ENCODE measurements at places on chromosomes 6 and 20. TPM values are rescaled to one million over a fixed set of nuclear protein-coding genes. Genes with fewer than 3 reads are reported as not detected.

The PRL gene
- not detected for polyA plus RNA-seq

The PGC gene
- not detected for polyA plus RNA-seq

The CD40 gene
- 0.37 TPM for polyA plus RNA-seq

The PPP1R16B gene
- polyA plus RNA-seq: not detected

The HM13 gene
- polyA plus RNA-seq: 167 TPM

The SAMD10 gene
- polyA plus RNA-seq: 1.8 TPM

The MTRF1L gene
- 16.8 TPM for polyA plus RNA-seq

The RSPO3 gene
- not detected for polyA plus RNA-seq

The COL11A2 gene
- polyA plus RNA-seq: 0.26 TPM

The TNFRSF6B gene
- polyA plus RNA-seq: 2.5 TPM

DNA sequence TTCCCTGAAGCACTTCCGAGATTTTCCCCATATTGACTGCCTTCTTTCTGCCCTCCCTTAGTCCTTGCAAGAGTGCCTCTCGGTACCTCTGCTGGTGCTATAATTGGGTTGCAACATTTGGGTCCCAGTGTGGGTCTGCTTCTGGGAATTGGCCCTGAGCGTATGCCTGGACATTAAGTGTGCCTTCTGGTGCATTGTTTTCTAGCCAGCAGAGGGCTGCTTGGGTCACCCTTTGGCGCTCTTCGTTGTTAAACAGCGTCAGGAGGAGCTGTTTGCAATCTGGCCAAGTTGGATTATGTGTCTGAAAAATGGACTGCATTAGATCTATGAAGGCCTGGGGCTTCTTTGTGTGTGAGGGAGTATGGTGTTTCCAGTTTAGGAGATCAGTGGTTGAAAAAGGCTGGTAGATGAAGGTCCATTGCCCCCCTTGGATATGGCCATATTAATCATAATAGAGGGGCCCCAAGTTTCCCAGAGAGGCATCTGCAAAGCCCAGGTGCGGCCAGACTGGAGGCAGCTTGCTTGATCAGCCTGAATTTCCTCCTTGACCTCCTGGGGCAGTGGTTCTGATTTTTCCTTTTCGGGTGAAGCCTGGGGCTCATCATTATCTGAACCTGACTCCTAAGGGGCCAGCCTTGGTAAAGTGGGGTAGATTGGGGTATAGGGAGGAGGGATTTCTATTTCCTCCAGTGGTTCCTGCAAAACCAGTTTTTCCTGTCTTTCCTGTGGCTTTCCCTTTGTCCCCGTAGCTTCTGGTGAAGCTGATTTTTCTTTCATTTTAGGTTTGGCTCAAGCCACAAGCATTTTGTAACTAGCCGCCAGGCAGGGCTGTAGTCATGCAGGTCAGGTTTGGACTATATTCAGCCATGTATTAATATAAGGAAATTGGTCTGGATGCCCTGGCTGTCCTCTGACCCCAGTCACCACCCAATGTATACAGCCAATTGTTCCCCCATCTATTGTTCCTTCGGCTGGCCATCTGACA is 85.4 kb upstream of the GPR6 start:
- no peak for DNase-seq

DNA sequence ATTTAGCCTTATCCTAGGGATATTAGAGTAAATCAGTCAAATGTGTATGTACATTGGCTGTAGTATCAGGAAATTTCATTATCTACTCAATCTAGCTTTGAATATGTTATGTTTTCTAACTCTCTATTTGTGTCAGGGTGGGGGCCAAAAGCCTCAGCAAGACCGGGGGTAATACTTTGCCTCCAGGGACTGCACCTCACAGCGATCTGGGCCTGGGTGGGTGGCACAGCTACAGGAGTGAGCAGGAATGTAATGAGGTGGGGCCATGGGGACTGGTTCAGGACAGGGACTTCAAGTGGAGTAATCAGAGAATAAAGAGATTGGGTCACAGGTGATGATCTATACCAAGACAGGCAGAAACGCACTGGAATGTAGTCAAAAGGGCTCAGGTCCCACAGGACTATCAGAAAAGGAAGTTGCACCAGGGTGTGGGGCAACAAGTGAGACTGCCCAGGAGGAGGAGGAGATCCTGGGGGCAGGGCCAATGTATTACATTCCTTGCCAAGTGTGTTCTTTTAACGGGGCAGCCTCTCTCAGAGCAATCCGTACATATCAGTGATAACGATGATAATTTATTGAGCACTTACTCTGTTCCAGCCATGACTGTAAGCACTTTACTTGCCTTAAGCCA is 54.0 kb downstream of the PIGU start:
- DNase-seq: no peak

GRCh38 chr6:14187406-14187805 is 69.8 kb downstream of the CD83 start:
- no peak for DNase-seq

- no peak for DNase-seq
These were observed 18.9 kb downstream of the MANBAL start for GRCh38 chr20:37308086-37309050.

DNA sequence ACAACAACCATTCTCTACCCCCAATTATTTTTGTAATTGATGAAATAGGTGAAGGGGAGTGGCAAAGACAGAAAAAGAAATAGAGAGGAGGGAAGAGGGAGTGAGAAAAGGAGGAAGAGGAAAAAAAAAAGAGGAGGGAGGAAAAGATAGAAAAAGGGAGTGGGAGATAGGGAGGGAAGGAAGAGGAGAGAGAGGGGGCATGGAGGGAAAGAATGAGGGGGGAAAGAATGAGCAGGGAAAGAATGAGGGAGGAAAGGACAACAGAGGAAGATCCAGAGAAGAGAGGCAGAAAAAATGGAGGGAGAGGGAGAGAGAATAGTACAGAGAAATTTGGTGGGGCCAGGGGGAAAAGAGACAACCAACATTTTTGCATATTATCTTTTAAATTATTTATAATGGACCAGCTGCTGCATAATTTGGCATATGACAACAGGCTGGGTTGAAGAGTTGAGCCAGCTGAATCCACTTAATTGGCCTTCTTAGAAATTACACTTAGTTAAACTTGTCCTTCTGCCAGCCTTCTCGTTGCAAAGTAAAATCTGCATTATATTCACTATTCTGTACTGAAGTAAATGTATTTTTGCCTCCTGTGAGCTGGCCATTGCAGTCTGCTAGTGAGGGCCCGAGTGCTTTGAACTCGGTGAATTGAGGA is 101.0 kb downstream of the ARHGAP18 start:
- DNase-seq: no peak

GRCh38 chr20:37220731-37221130 is 40.9 kb downstream of the GHRH start:
- DNase-seq: no peak

DNA sequence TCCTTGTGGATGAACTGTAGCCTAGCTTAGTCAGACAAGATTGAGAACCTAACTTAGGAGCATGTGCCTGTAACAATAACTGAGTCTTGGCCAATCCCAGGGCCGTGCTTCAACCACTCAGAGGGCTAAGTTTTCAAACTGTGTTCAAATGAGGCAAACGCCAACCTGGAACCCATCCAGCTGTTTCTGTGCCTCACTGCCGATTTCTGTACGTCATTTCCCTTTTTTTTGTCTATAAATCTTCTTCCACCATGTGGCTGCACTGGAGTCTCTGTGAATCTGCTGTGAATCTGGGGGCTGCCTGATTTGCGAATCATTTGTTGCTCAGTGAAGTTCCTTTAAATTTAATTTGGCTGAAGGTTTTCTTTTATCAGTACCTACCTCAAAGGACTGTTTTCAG is 115.0 kb upstream of the CHD6 start:
- no peak for DNase-seq

DNA sequence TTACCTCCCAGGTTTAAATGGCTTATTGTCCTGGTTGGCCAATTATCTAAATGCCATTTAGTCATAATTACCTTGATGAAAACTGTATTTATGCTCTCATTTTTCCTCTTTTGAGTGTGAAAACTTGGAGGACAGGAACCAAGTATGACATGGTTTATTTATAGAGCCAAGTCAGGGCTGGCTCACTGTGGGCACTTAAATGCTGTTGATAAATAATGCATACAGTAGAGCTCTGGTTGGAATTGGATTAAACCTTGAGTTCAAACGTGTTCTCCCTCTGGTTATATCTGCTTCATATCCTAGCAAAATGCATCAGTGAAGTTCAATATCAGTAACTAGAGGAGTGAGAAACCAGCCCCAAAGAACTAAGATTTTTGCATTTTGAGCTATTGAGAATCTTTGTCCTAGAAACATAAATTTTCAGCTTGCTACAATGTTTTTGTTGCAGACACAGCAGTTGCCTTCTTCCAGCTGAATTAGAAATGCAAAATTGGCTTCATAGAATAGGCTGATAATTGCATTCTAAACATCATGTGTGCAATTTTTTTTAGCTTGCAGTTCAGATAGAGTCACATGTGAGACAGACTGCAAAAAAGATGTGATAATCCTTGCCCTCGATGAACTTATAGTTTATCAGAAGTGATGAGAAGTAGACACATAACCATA is 255.8 kb downstream of the BTBD3 start:
- no peak for DNase-seq

GRCh38 chr6:154868143-154868594 is 126.9 kb upstream of the TIAM2 start:
- peak; percentile 34 for DNase-seq

DNA sequence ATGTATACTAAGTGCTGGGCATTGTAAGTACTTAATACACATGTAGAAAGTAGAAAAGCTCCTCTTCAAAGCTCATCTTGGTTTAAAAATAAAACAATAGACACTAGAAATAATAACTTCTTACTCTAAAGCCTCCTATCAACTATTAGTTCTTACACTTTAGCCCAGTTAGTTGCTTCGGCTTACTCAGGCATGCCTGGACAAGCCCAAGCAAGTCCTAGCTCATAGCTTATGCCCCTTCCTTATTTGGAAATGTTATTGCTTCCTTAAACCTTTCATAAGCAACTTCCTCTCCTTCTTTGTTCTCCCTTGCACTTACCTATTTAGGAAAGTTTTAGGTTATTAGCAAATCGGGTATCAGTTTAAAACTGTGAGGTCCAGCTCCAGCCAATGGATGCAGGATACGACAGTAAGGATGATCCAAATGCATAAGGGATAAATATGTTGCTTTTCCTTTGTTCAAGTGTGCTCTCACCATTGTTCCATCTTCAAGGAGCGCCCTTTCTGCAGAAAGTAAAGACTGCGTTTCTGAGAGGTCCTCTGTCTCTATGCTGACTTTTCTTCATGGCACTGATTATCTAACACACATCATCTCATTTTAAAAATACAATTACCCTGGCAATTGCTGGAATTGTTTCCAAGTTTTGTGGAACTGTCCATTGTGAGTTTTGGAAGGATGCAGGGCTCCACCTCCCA is 12.3 kb downstream of the TMEM30A start:
- no peak for DNase-seq

- DNase-seq: no peak
These were observed 699 bp upstream of the HSPA1B start for GRCh38 chr6:31826793-31827285.

- no peak for DNase-seq
These were observed 19.0 kb upstream of the ASXL1 start for GRCh38 chr20:32339116-32339515.

GRCh38 chr6:129740013-129740412 is 30.0 kb upstream of the ARHGAP18 start:
- DNase-seq: no peak

GRCh38 chr6:43436577-43437282 is 9.4 kb downstream of the ABCC10 start:
- peak; percentile 10 for DNase-seq

GRCh38 chr6:37871616-37872372 is 52.3 kb downstream of the ZFAND3 start:
- DNase-seq: no peak

DNA sequence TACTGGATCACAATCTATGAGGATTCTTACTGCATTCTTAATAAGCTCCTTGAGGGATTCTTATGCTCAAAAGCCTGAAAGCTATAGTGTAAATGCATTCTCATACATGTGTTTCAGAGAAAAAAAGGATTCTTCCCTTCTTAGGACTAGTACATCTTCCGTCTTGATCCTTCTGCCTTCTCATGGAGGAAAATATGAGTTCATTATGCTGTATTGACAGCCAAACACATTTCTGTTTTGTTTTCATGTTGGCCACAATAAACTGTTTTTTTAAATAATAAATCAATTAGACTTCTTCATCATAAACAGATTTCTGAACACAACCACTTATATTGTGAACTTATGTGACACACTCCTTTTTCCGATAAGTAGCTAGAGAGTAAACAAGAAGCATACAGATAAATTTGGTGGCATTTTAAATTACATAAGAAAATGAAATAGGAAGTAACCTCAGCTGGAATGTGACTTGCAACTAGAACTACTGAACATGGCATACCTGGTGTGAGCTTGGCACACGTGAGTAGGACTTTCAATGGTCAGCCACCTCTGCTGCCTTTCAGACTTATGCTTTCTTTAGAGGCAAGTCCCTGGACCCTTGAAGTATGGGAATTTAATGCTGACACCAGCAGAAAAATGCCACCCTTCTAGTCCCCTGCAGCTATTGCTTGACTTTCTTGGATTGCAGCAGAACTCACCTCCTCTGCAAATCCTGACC is 350.4 kb downstream of the BCKDHB start:
- no peak for DNase-seq

DNA sequence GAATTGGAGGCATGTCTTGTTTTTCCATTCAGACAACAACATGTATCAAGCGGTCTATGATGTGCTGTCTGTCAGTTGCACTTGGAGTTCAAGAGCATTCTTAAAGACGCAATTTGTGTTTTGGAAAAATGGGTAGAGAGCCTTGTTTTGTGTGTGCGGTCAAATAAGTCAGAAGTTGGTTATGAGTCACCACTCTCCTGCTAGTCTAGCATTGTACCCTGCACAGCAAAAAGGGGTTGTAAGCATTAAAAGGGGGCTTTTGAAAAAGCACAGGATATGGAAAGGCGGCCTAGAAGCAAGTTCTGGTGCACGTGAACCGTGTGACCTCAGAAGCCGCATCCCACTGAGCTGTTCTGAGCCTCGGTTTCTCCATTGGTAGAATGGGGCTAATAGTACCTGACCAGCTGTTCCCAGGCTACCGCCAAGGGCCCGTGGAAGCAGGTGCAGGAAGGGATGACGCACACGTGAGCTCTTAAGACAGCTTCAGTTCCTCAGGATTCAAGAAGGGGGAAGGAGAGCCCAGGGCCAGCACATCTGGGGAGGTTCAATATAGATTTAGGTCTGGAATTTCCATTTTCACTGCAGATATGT is 61.6 kb upstream of the SNX9 start:
- DNase-seq: no peak

GRCh38 chr6:99416892-99417767 is 8.0 kb downstream of the PNISR start:
- no peak for DNase-seq

GRCh38 chr20:48834278-48834677 is 6.5 kb upstream of the PREX1 start:
- no peak for DNase-seq

- no peak for DNase-seq
These were observed 450.3 kb upstream of the BTBD3 start for GRCh38 chr20:11467436-11467835.

- DNase-seq: no peak
These were observed 728.3 kb upstream of the EYS start for GRCh38 chr6:66435321-66435720.

GRCh38 chr6:105493736-105494135 is 90.9 kb upstream of the PREP start:
- no peak for DNase-seq

GRCh38 chr20:57983082-57983481 is 245.4 kb downstream of the ANKRD60 start:
- no peak for DNase-seq

All from AG04450 (cell line).